ENCODE measurements at places on chromosomes 7 and 10. TPM values are rescaled to one million over a fixed set of nuclear protein-coding genes. Genes with fewer than 3 reads are reported as not detected.

MYH16 gene
- 0.22 TPM for total RNA-seq

GLI3 gene
- under 0.01 TPM for total RNA-seq

AGR2 gene
- not detected for total RNA-seq

NPSR1 gene
- not detected for total RNA-seq

MET gene
- 49.3 TPM for total RNA-seq

VGF gene
- not detected for total RNA-seq

CHAT gene
- total RNA-seq, result not detected

Measured in lung microvascular endothelial cell (primary cell).